Upper lobe of left lung (tissue), 6 donors: ENCODE measurements at places on chromosomes 1 and 21. TPM values are rescaled to one million over a fixed set of nuclear protein-coding genes. Genes with fewer than 3 reads are reported as not detected.
A peak's percentile ranks its signal among the peaks of the same experiment; 100 is the strongest.

- DNase-seq: no peak
- H3K36me3 ChIP-seq: no peaks in the 10 kb centered on the region
- H3K27me3 ChIP-seq: no peaks in the 10 kb centered on the region
These were observed 9.0 kb downstream of the GSTM5 start for GRCh38 chr1:109721042-109721441.

GRCh38 chr21:45618846-45619485 lies 24.6 kb upstream of the PCBP3 start:
- DNase-seq: no peak
- no peaks in the 10 kb centered on the region for H3K36me3 ChIP-seq
- no peaks in the 10 kb centered on the region for H3K4me1 ChIP-seq
- H3K4me3 ChIP-seq: no peak overlapping the region

DNA sequence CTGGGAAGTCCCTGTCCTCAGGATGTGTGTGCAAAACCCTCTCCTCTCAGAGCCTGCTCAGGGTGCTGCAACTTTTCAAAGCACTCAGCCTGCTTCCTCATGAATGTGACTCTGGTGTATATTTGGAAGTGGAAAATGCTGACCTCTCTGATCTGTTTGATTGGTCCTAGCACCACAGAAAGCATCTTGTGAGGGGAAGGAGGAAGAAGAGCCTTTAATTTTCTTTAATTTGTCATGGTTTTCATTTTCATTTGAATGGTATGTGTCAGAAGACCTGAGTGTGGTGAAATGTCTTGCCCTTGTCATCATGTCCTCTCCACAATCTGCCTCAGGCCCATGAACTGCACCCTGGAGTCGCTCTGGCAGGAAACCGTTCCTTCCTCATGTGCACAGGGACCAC lies 383.5 kb downstream of the NTNG1 start:
- H3K27me3 ChIP-seq: no peaks in the 10 kb centered on the region
- no peak overlapping the region for H3K27ac ChIP-seq
- no peak overlapping the region for H3K4me3 ChIP-seq
- no peak for DNase-seq

LRRC40 gene
- 7.5 TPM for total RNA-seq

GRCh38 chr1:168554603-168555483 lies 11.0 kb upstream of the XCL2 start:
- no peak overlapping the region for H3K4me3 ChIP-seq
- H3K36me3 ChIP-seq: no peaks in the 10 kb centered on the region
- DNase-seq: no peak
- H3K27me3 ChIP-seq: no peaks in the 10 kb centered on the region

KDF1 gene
- 11.5 TPM for total RNA-seq

C1orf56 gene
- total RNA-seq: 9.4 TPM

CD84 gene
- 26.4 TPM for total RNA-seq

DNA sequence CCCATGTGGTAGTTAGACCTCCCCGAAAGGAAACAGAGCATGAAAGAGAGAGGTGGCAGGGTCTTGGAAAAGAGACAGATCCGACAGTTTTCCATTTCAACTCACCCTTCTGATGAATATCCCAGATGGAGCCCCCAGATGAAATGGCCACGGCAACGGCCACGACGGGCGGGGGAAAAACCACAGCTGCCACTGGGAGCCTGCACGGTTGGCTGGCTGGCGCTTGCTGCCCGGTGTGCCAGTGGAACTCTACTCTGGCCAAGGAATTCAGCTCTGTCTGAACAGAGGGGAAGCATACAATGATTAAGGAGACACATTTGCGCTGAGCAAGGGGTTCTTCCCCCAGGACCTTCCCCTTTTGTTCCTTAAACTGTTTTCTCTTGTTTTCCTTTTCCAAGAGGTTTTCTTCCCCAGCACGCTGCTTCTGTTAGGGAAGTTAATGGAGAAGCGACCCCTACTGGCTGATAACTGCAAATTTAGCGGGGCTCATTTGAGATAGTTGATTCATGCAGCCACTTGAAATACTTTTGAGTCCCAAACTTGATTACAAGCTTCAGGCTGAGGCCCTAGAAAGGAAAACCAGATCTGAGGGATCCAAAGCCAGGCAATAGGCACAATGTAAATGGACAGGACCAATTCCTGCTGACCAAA lies 1122.5 kb downstream of the NCAM2 start:
- H3K4me3 ChIP-seq: no peak overlapping the region
- no peak for DNase-seq
- no peaks in the 10 kb centered on the region for H3K4me1 ChIP-seq
- H3K27ac ChIP-seq: no peak overlapping the region

DNA sequence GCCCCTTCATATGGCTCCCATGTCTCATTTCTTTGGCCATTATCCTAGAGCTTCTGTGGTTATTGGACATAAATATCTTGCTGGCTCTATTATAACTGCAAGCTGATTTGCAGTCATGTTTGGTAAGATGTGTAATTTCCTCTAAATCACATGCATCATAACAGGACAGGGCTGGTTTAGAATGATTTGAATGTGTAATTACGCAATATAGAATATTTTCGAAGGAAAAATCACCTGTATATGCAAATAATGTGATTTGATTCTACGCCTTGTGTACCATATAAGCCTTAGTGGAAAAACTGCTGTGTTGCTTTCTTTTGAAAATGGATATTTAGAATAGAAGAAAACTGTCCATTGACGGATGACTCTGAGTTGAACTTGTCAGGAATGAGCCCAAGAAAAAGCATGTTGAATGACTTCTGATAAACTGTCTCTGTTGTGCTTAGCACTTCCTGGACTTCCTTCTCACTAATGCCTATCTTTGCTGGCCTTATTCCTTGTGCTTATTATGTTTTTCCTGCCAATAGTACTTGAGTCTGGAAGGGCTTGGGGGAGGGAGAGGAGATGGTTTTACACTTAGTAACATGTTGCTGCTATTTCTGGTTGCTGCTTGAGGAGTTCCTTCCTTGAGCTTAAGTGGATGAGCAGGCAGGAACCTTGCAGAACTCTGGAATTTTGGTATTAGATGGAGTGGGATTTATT lies 6.5 kb downstream of the CACHD1 start:
- H3K4me1 ChIP-seq: peaks cover 33% of the 10 kb centered on the region
- H3K27me3 ChIP-seq: no peaks in the 10 kb centered on the region
- H3K27ac ChIP-seq: peak overlapping the region; percentile 53
- no peaks in the 10 kb centered on the region for H3K36me3 ChIP-seq

SRSF11 gene
- 160 TPM for total RNA-seq
